Cardiac fibroblast (primary cell): ENCODE measurements at places on chromosomes 7 and 10.

DNA sequence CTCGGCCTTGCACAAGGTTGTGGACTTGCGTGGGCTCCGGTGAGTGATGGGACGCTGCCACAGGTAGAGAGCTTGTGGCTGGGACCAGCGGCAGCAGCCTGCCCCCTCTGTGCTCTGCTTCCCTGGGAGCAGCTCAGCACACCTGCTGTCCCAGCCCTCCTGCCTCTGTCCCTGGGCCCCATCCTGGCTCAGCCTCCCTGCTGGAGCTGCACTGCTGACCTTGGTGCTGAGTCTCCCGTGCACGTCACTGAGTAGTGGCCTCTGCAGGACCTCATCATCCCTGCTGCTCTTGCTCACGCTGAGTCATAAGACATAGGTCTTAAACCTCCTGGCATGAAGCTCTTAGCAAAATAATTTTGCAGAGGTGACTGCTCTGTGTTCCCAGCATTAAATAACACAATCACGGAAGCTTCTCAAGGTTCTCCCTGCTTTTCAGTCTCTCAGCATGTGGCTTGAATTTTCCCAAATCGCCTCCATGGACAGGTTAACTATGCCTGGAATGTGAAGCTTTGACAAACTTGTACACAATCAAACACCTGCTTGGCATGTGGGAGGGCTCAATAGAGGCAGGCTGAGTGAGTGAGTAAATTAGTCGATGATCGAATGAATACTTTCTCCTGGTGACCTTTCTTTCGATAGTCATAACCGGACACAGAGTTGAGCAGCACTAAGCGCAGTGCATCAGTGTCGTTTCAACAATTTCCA is 63.8 kb upstream of the NPS start:
- DNase-seq = no peak

- no peak for DNase-seq
These were observed 62.2 kb downstream of the GFRA1 start for GRCh38 chr10:116210588-116211346.

DNA sequence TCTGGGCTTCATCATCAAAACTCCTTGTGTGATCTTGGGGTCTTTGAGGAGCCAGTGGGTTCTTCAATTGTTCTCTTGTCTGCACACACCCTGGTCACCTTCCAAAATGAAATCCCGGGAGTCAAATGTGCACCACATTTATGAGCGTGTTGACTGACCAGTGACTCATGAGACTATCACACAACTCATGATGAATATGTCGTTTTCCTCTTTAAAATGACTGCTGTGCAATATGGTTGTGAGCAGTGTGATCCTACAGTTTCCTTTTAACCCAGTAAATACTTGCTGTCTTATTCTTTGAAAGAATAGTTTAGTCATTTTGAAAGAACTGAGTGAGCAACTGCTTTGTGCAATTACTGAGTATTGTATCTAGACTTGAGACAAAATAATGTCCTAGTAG is 149.2 kb downstream of the DYNC1I1 start:
- no peak for DNase-seq

DNA sequence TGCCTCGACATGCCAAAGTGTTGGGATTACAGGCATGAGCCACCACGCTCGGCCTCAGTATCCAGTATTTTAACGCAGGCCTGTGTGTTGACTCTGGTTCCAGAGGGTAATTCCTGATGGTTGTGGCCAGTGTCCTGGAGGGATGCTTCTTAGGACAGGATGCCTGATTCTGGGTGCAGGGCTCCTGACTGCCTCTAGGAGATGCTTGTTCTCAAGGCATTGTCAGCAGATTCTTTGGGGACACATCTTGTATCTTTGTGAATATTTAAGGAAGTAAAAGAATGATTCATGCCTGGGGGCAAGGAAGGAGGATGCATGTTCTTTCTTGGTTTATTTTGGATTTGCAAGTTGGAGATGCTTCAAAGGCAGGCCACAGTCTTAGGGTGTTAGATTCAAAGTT is 2.2 kb downstream of the ZDHHC4 start:
- DNase-seq = no peak

GRCh38 chr7:86950360-86950759 is 109.1 kb downstream of the ELAPOR2 start:
- no peak for DNase-seq

DNA sequence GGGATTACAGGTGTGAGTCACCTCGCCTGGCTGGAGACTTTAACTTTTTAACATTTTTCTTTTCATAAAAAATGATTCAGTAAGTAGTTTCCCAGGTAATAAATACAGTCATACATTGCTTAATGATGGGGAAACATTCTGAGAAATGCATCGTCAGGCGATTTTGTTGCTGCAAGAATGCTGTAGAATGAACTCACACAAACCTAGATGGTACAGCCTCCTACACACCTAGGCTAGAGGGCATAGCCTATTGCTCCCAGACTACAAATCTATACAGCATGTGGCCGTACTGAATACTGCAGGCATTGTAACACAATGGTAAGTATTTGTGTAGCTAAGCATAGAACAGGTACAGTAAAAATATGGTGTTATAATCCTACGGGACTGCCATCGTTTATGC is 108.5 kb upstream of the SFMBT2 start:
- no peak for DNase-seq

DNA sequence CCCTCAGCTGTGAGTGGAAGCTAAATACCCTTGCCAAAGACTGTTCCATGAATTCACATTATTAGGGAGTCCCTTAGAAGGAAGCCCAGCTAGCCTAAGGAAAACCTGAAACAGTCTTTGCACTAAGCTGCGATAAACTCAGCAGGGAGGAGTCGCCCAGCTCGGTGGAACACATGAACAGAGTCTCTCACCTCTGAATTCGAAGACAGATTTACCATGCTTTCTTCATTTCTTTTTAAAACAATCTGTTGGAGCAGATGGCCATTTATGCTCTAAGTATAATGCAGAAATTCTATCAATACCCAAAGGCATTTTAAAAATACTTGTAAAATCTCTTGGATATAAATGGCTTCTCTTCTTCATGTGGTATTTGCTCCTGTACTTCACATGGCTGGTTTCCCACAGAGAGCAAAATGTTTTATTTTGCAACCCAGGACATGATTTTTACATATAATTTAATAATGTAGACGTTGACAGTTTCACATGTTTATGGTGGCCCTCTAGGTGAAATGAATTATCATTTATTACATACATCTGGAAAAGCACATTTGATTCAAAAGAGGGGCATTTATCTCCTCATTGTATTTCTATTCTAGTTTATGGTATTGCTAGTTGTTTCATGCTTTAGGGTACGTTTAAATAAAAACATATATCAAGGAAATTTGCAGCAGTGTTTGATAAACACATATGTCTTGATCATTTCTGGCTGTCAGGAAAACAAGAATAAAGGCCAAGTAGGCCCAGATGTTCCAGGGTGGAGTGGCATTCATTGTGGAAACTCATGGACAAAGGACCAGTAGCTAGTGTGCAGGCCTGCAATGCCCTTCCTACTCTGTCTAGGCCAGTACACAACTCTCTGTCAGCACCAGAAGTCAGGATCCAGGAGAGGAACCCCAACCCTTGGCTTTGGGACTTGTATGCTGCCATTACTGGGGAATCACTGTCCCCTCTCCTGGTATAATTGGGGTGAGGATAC is 52.2 kb downstream of the LRGUK start:
- no peak for DNase-seq

DNA sequence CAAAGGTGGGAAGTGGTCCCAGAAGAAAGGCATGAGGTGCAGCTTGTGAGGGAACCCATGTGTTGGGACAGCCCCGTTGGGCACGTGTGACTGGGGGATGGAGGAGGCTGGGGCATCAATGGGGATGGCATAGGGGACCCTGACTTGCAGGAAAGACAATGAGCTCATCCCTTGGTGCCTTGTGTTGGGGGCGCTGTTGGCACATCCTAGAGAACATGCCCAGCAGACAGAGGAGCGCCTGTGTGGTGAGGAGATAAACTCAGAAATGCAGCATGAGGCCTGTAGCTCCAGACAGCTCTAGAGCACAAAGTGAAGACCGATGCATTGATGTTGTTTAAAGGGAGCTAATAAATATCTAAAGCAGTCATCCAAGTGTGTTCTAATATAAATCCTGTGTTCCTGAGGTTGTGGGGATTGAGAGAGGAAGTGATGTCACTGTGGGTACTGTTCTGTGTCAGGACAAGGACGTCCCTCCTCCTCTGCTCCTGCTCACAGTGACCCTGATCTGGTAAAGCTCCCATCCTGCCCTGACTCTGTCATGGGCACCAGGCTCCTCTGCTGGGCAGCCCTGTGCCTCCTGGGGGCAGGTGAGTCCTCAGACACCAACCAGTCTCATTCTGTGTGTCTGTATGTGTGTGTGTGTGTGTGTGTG is 126.1 kb upstream of the PRSS58 start:
- DNase-seq = no peak

- DNase-seq = no peak
These were observed 227.9 kb upstream of the PRSS58 start for GRCh38 chr7:142485617-142486226.

DNA sequence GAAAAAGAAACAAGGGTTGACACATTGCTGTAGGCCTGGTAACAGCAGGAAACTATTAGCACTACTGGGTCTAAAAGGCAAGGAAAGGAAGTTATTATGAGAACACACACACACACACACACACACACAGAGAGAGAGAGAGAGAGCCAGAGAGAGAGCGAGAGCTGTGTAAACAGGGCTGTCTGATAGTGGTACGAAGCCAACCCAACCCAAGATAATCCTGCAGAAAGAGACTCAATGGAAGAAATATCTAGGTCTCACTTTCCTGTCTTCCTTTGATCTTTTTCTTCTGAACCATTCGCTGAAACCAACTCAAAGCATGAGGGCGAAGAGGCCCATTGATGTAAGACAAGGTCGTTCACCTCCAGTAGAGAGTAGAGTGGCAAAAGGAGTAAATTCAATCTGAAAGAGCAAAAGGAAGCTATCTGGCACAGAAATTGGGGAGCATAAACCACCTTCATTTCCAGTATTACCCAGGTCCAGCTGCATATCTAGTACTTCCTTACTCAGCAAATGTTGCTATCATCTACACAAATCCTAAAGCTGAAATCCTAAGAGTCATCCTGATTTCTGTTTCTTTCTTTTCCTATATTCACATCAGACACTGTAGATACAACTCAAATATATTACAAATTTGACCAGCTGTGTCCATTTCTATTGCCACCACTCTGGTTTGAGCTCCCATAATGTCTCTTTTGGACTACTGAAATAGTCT is 110.2 kb downstream of the TMEM26 start:
- DNase-seq = no peak
